ENCODE measurements at places on chromosomes 3 and 15.
A peak's percentile ranks its signal among the peaks of the same experiment; 100 is the strongest.

- DNase-seq: no peak
Measured at GRCh38 chr15:100898152-100898490, 18.5 kb downstream of the ALDH1A3 start.

DNA sequence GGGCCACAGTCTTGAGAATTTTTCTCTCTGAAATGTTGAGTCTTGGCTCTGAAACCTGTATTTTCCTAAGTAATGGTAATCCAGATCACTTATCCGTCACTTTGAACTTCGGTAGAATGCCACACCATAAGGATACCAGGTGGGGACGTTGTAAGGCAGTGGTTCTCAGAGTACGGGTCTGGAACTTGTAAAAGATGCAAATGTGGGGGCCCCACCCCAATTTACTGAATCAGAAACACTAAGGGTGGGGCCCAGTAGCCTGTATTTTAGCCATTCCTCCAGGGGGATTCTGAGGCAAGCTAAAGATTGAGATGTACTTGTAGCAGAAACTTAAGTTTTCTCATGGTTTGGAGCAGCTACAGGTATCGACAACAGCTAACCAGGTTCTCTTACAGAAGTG lies 555.3 kb downstream of the FOXP1 start:
- no peak for DNase-seq

DNA sequence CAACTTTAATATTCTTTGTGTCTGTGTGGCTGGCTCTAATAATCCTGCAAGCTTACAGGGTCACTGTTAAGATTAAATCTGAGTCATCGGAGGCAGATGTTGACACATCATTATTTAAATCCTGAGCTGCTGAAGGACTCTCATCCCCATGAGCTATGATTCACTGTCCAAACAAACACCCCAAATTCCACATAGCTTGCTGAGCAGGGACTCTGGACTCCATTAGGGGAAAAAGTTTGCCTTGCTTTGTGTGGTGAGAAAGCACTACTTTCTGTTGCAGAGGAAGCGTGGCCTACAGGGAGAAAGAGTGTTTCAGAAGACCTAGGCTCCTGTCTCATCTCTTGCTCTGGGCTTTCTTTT lies 213.7 kb downstream of the PDCD6IP start:
- DNase-seq: no peak

GRCh38 chr15:59885832-59886231 lies 118.3 kb upstream of the FOXB1 start:
- no peak for DNase-seq

DNA sequence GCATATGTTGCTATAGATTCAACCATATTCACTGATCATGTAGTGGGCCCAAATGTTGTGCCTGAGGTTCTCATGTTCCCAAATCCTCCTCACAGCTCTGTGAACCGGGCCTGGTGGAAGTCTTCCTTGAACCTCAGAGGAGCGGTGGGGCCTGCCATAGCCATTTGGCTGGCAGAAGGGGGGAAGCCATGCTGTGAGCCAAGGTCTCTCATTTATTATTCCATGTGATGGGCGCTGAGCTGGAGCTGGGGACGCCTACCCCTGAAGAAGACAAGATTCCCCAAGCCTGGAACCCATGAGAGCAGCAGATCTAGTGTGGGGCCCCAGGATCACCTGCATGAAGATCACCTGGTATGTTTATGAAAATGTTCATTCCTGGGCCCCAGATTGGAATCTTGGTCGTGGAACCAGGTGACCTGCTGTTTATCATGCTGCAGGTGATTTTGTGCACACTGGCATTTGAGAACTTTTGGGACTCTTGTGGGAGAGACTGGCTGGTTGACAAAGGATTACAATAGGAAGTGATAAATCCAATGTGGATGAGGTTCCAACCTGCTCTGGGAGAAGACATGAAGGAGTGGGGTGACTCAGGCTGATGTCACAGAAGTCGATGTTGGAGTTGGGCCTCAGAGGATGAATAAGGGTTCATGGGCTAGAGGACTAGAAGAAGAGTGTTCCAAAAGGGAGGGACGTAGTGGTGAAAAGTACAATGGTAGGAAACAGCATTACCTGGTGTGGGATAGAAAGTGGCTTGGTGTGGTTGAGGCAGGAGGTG lies 102.1 kb downstream of the ASB7 start:
- no peak for DNase-seq

DNA sequence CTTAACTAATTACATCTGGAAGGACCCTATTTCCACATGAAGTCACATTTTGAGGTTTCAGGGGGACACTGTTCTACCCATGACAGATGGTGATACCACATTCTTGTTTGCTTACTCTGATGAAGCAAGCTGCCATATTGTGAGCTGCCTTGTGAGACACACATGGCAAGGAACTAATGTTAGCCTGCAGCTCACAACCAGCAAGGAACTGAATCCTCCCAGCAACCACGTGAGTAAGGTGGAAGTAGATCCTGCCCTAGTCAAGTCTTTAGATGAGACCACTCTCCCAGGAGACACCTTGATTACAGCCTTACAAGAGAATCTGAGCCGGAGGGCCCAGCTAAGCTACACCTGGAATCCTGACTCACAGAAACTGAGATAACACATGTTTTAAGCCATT lies 160.1 kb downstream of the PDE8A start:
- DNase-seq: peak; percentile 2

GRCh38 chr3:185089751-185090150 lies 63.1 kb downstream of the C3orf70 start:
- DNase-seq: no peak

- no peak for DNase-seq
Measured at GRCh38 chr3:184780981-184781515, 30.9 kb upstream of the VPS8 start.

DNA sequence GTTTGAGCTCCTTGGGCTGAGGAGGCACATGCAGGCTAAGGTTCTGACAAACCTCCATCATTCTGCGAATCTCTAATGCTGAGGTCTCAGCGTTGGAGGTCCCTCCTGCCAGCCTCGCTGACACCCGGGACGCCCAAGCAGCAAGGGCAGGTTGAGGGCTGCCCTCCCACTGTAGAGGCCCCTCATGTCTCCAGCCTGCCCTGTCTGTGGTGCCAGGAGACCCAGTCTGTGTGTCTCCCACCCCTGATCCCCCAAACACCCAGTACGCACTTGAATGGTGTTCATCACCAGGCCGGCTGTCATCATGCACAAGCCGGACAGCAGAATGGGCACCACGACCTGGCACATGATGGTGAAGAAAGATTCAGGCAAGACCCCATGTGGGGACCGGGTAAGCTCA lies 27.8 kb downstream of the SLC41A3 start:
- DNase-seq: no peak

DNA sequence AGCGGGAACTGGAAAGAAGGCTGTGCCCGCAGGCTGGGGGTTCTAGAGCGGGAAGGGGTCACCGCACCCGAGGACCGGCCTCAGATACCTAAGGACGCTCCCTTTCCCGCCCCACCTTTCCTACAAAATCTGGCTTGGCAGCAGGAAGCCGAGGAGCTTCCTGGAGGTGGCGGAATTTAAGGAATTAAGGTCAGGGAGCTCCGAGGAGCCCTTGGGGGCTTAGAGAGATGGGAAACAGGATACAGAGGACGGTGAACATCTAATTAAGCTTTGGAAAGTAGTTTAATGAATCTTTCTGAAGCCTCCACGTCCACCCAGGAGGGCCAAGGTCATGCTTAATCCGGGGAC lies 507 bp upstream of the AP3B2 start:
- DNase-seq: no peak

- DNase-seq: no peak
Measured at GRCh38 chr3:66411961-66412887, 88.6 kb downstream of the LRIG1 start.

DNA sequence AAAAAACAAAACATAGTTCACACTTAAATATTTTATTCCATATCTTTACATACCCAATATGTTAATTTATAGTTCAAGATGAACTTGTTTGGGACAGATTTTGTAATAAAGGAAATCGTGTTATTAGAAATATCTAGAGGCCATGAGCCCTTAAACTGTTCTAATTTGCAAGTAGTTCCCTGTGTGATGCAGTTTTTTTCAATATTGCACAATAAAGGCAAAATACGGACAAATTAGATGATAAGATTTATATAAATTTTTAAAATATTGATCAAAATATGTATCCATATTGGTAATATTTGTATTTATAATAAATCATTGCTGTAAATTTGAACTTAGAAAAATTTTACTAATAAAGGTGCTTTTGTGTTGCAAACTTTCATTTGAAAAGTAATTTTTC lies 23.8 kb downstream of the CTNNB1 start:
- DNase-seq: no peak

Data from inflammatory macrophage (primary cell).